ENCODE measurements at places on chromosomes 7 and 10. TPM values are rescaled to one million over a fixed set of nuclear protein-coding genes. Genes with fewer than 3 reads are reported as not detected.
A peak's percentile ranks its signal among the peaks of the same experiment; 100 is the strongest.

GRCh38 chr10:16986406-16987205 is 143.0 kb downstream of the CUBN start:
- peak; percentile 54 for DNase-seq

DNA sequence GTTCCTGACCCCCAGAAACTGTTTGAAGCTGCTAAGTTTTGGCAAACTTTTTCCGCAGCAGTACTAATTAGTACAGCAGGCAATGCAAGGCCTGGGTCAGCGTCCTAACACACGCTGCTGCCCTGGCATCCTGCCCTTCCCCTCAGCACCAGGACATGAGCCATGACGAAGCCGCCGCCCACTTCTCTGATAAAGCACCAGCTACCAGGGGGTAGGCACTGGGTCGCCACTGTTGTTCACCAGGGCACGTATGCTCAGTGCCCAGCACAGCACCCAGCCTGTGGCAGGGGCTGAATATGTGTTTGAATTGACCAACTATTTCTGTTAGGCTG is 59.5 kb downstream of the CHST15 start:
- DNase-seq = peak; percentile 67

DNA sequence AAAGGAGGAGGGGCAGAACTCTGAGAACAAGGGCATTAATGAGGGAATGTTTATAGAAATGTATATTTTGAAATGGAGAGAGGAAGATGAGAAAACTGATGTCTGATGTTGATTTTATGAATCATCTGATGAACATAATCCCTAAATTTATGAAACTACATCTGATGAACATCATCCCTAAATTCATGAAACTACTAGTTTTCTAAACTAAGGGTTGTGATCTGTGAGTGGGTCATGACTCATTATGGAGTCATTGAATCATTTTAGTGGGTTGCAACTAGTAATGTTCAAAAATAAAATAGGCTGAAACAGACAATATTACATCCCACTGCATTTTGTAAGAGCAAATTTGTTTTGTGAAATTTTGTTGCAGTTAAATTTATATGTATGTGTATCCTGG is 442.6 kb upstream of the TEX47 start:
- DNase-seq = no peak

GRCh38 chr10:97780841-97781617 is 9.2 kb upstream of the SFRP5 start:
- peak; percentile 51 for DNase-seq

DNA sequence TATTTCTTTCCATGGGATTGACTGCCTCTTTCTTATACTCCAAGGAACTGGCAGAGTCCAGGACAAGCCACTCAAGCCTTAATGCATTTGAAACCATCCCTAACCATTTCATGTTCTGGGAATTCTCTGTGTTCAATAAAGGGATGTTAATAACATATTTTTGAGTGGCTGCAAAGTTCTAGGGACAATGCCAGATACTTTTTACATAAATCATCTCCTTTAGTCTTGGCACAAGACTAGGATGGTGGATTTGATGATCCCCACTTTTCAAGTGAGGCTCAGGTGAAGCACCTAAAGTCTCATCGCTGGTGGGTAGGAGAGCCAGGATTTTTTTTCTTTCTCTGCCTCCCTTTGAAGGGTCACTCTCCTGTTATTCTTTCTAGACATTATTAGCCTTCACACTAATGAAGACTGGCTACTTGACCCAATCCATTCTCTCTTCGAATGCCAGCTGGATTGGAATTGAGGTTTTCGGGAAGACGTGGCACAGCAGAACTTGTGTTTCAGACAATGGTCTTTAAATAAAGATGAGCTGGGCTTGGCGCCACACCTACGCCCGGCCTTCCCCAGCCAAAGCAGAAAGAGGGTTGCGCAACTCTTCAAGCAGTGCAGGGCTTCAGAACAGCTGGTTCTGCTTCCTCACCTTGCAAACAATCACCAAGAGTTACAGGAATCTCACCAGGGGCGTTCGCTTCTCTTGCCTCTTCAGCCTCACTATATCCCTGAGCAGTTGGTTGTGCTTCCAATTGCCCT is 73.8 kb upstream of the BMPER start:
- DNase-seq = peak; percentile 13

GRCh38 chr7:7736671-7737070 is 18.3 kb upstream of the RPA3 start:
- DNase-seq = no peak

DNA sequence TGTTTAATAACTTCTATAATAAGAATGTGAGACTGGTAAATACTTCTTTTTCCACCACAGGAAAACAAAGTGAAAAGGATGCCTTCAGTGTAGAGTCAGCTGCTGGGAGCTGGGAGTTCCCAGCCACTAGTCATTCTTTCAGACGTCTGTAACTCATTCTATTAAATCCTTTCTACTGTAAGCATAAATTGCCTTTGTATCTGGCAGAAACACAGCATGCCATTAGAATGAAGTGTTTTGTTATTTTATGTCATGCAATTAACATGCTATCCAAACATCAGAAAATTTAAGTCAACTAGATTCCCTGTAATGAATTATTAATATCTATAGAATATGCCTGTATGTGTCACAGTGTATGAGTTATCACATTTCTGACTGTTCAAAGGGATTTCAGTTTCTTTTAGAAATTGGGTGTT is 14.3 kb downstream of the BPGM start:
- DNase-seq = no peak

DNA sequence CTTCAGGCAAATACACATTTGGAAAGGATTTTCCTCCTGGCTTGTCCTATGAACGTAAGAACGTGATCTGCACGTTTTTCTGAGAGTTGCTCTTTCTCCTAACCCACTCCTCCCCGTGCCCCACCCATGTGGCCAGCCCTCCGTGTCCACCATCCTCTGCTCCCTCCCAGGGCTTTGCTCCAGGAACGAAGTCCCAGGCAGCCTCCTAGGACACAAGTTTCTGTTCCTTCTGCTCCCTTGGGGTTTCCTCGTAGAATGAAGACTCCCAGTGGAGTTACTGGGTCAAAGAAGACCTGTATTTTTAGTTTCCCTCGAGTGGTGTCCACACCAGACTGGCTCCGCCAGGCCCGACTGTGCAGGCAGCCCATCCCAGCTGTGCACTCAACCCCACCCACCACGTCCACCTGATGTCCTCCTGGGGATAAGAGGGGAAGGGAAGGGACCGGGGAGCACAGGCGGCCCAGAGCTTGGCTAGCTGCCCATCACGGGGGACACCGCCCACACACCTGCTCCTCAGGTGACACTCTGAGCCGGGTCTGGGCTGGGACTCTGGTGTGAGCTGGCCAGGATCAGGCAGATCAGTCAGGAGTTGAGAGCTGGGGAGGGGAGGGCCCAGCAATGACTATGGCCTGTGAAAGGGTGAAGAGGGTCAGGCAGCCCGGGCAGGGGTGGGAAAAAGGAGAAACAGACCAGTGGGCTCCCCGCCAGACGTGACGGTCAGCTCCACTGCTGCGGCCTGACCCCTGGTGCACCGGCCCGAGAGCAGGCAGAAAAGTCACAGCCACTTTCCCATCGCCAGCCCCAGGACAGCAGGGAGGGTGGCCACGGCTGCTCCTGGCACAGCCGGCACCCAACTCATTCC is 54.3 kb upstream of the PPP2R2D start:
- DNase-seq = no peak

DNA sequence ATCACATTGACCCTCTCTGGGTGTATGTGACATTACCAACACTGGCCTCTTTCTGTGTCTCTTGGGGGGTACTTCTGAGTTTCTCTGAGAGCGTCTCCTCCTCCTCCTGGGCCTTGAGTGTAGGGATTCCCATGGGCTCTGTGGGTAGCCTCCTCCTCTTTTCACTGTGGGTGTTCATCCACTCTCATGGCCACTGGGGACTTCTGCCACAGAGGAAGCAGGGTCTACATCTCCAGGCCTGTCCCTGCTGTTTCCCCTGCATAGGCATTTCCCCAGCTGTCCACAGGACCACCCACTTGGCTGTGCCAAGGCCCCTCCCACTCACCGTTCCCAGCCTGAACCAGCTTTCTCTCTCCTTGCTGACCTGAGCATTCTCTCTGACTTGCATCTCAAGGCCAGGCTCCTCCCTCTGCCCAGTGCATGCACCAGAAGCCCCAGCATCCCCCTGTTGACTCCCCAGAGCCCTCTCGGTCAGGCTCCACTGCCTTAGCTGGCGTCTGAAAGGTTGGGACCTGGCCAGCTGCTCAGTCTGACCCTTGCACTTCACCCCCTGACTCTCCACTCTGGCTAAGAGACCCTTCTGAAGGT is 487.6 kb downstream of the GLRX3 start:
- no peak for DNase-seq

DNA sequence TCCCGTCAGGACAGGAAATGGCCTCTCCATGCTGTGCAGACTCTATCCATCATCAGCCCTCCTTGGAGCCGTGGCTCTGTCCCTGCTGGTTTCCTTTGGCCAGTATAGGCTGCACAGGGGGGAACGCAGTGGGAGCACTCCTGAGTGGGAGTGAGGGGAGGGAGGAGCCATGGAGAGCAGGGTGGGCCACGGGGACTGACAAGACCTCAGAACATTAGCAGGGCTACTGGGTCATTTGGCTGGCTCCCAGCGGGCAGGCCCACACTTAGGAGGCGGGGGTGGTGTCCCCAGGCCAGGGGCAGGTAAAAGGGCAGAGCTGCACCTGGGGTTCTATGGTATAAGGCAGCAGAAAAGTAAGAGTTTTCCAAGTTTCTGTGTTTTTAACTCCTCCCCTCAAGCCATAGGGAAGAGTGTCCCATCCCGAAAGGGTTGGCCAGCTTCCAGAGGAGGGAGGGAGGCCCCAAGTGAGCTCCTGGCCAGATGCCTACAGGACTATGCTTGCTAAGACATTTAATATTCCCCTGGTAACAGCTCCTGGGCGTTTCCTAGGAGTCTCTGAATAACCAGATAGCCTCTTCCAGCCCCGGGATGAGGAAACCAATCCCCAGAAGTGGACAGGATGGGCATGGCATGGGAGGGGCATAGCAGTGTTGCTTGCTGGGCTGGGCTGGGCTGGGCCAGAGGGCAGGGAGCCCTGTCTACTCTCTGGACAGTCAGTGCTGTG is 5.5 kb upstream of the OPN4 start:
- peak; percentile 39 for DNase-seq

- peak; percentile 94 for DNase-seq
These were observed 19.3 kb downstream of the TCAF1 start for GRCh38 chr7:143882604-143883078.

GRCh38 chr10:131855461-131856401 is 45.1 kb upstream of the PPP2R2D start:
- DNase-seq = no peak

- no peak for DNase-seq
These were observed 70.7 kb upstream of the LRRC18 start for GRCh38 chr10:49010295-49010694.

- no peak for DNase-seq
These were observed 898.6 kb downstream of the KCNMA1 start for GRCh38 chr10:76738991-76739390.

DNA sequence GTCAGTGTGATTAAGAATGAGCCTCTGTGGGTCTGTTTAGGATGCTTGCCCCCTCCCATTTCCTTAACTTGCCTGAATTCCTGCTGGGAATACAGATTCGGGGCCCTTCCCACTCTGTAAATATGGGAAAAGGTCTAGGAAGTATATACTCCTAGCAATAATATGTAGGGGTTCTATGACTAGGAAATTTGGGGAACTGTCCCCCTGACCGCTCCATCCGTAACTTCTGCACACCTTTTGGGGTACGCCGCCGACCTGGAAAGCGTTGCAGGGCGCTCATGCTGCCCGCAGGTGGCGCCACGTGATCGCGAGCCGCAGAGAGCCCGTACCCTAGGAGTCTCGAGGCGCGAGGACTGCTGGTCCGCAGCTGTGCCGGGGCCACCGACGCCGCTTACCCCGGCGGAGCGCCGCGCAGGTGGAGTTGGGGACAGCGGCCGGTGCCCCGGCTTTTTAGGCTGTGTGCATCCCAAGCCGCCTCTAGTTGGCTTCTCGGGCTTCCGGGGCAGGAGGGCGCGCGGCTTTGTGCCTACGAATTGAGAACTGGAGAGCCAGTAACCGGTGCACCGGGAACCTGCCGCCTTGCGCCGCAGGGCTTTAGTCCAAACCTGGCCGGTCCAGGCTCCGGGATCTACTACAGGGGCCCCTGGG is 656 bp upstream of the CNNM2 start:
- DNase-seq = peak; percentile 93

DNA sequence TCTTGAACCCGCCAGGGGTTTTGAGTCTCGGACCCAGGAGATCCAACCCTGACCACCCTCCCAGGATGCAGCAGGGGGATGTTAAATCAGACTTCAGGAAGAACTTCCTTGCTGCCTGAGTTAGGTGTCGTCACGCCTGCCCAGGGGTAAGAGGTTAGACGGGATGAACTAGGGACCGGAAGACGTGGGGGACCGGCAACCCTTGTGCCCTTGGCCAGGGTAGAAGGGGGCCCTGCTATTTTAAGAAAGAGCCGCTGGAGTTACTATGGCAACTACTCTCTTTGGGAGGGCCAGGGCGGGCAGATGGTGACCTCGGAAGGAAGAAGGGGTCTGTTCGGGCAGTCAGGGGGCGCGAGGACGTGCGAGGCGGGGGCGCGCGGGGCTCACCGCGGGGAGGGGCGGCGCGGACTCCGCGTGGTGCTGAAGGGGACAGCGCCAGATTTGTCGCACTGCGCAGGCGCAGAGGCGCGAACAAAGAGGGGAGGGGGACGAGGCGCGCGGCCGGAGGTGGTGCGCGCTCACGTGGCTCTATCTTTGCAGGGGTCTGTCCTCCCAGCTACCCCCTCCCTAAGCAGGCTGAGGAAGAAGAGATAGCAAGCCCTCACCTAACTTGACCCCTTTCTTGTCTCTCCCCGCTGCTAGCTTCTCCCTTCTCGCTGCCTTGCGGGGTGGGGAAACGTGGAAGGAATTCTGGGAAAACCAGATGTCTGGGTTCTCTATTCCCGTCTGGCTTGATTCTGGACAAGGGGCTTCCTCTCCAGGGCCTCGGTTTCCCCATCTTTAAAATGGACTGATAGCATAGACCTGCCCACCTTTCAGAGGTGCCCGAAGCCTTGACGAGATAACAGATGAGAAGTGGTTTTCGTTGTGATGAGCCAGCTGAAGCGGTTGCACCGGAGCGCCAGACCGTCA is 940 bp upstream of the PSD start:
- DNase-seq = peak; percentile 85

DNA sequence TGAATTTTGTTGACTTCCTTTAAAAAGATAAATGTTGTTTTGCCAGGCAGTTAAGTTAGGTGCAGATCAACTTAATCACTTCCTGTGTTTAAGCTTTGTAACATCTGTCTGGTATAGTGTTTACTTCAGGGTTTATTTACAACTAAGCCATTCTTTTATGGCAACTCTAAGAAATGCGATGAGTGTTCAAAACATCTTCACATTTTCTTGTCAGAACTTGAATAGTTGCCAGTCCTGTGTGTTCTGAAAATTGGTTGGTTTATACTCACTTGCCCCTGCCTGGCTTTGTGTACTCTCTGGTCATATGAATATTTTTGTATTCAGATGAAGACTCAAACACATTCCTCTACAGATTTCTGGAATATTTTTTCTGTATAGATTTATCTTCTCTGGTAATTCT is 327.2 kb downstream of the MDFIC start:
- no peak for DNase-seq

RASA4B gene
- 20.6 TPM for total RNA-seq

CNPY1 gene
- total RNA-seq = not detected

FRMPD2 gene
- not detected for total RNA-seq

FRMD4A gene
- total RNA-seq = 14.2 TPM

BMPER gene
- total RNA-seq = not detected

EGFR gene
- total RNA-seq = 37.3 TPM

PCLO gene
- 4.1 TPM for total RNA-seq
